ENCODE measurements at places on chromosomes 7 and 10.

GRCh38 chr10:12636571-12636970, 287.2 kb downstream of the CAMK1D start:
- no peak for DNase-seq

DNA sequence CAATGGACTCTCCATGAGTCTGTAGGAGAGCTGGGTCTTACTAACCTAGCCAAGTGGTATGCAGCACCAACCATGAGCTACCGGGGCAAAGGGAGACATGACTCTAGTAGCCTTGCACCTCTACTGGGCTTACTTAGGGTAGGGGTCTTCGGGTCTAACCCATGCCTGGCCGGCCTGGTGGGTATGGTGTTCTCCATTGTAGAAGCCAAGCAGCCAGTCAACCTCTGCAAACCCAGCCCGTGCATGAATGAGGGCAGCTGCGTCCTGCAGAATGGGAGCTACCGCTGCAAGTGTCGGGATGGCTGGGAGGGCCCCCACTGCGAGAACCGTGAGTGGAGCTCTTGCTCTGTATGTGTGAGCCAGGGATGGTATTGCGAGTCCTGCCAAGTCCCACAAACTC, 51.0 kb downstream of the VWA2 start:
- no peak for DNase-seq

- no peak for DNase-seq
These were observed 160.5 kb upstream of the FERD3L start for GRCh38 chr7:19305698-19306097.

GRCh38 chr10:78779339-78779955, 289.3 kb upstream of the ZMIZ1 start:
- no peak for DNase-seq

DNA sequence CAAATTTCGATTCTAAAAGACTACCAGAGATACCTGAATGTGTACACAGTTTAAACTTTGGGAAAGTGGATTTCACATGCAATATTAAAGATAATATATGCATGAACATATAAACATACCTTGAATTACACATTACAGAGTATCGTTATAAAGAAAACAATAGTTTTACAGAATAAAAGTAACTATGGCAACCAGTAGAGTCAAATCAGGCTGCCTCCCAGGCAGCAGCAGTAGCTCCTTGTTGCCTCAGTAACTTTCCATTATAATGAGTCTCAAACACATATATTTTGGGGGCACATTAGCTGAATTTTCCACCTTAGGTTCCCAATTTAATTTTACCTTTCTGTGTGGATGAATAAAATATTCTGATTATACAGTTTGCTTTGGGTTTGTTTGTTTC, 164.4 kb upstream of the FEZF1 start:
- no peak for DNase-seq

GRCh38 chr10:110774069-110775019, 97.4 kb upstream of the PDCD4 start:
- DNase-seq: no peak

GRCh38 chr7:66055321-66055956, 20.2 kb upstream of the ASL start:
- no peak for DNase-seq

GRCh38 chr7:43870316-43870715, 999 bp upstream of the MRPS24 start:
- DNase-seq: no peak

DNA sequence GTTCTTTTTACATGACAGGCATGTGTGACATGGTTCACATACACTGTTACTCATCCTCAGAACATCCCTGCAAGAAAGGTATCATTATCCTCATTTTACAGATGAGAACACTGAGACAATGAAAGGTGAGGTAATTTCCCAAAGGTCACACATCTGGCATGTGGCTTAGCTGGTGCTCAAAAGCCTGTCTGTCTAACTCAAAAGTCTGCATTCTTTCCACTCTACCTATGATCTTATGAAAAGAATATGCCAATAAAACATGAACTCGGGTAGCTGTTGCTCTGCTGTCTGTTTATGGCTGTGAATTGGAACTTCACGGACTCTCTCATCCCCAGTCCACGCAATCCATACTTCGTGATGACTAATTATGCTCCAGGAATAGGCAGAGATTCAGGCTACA, 79.0 kb upstream of the ODAD2 start:
- DNase-seq: no peak

- no peak for DNase-seq
These were observed 123.8 kb downstream of the IPMK start for GRCh38 chr10:58143944-58144343.

- no peak for DNase-seq
These were observed 308.1 kb upstream of the PFKP start for GRCh38 chr10:2759233-2759632.

DNA sequence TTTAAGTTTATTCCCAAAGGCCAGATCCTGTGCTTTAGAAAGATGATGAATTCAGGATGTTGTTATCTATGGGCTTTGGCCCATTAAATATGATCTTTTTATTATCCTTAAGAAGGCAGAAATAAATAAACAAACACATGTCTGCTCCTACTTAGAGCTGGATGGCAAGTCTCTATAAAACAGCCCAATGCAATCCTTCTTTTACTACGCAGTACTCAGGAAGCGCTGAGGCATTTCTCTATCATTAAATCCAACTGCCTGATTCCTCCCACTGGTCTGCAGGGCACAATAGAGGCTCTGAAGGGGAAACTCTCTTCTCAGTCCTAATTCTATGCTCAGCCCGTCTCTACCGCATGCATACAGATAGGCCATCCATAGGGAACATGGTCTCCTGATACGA, 144.5 kb upstream of the TMEM72 start:
- DNase-seq: no peak

DNA sequence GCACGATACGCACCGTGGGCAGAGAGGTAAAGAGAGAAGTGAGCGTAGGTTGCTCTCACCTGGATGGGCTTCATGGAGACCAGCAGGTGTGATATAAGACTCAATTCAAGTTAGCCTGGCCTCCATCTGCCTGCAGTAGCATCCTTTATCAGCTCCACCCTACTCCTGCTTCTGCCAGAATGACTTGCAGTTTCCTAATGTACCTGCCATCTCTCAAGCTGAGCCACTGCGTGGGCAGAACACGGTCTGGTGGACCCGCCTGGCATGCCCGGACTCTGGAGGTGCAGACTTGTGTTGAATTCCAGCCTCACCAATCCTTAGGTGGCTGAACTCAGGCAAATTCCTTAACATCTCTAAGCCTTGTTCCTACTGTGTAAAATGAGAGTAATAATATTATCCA, 64.3 kb downstream of the STEAP1B start:
- DNase-seq: no peak

DNA sequence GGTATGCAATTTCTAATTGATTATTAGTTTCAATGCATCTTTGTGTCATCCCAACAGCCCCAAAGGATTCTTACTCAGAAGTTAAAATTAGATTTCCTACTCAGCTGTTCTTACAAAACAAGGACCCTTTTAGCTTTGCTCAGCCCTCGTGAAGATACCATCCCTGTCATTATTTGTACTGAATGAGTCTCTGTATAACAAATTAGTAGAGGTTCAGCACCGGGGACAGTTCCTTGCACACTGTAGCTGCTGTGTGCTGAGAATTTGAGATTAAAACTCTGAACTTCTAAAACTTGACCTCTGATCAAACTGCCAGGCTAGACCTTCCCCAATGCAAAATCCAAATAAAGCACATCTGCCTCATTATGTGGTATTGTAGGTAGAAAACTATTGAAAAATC, 299.1 kb downstream of the LHFPL3 start:
- no peak for DNase-seq

DNA sequence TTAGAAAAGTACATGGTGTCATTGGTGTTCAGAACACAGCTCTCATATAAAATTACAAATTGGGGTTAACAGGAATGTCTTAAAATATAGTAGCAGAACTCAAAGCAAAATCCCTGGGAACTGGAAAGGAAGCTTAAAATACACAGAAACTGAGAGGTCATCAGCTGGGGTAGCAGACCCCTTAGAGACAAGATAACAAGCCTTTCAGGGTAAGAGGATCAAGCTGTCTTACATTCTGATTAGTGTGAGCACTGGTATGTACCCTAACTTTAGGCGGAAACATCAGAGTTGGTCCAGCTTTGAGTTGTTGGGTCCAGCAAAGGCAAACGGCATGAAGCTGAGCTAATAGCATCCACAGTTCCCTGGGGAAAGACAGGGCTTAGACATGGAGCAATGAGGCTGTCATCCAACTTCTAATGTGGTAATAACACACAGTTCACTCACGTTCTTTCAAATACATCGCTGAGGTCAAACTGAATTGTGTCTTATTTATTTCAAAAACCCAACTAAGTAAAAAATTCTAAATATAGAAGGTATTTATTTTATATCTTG, 32.6 kb downstream of the ARHGAP21 start:
- DNase-seq: no peak

DNA sequence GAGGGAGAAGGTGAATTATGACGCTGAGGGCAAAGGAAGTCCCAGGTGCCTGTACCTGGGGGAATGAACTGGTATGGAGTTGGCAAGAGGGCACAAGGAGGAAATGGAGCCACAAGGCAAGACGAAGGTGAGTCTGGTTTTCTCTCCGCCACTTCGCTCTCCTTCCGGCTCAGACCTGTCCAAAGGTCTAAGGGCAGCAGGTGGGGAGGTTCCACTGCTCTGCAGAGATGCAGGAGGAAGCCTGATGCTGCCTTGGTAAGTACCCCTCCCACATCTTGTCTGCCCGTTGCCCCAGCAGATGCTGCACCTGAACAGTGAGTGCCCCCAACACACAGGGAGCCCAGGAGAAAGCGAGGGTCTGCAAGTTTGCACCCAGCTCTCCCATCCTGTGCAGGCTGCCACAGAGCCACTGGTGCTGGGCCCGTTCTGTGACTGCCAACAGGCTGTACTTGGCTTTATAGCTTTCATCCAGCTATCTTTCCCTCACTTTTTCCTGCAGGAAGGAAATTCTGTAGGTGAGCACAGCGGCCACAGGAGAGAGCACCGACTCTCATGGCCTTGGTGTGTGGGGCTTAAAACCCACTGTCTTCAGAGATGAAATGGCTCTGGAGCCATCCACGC, 235.2 kb downstream of the COBL start:
- no peak for DNase-seq

DNA sequence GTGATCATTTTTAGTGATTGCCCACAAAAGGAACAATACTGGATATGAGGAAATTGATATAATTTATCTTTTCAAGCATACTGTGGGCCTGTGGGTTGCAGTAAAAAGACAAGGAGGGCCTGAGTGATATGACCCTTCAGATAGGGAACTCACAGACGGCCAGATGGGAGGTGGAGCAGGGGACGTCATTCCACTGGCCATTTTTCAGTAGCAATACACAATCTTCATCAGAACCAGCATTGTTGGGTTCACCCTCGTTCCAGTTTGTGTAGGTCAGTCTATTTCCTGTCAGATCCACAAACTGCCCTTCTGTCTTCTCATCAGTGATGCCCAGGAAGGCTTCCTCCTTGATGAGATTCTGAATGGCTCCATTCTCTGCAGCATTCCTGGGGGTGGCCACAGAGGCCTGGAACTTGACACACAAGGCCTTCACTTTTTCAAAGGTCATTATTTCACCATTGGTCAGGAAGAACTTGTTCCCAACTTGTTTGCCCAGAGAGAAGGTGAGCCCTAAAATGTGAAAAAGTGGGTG, 4.5 kb downstream of the MBL2 start:
- no peak for DNase-seq

DNA sequence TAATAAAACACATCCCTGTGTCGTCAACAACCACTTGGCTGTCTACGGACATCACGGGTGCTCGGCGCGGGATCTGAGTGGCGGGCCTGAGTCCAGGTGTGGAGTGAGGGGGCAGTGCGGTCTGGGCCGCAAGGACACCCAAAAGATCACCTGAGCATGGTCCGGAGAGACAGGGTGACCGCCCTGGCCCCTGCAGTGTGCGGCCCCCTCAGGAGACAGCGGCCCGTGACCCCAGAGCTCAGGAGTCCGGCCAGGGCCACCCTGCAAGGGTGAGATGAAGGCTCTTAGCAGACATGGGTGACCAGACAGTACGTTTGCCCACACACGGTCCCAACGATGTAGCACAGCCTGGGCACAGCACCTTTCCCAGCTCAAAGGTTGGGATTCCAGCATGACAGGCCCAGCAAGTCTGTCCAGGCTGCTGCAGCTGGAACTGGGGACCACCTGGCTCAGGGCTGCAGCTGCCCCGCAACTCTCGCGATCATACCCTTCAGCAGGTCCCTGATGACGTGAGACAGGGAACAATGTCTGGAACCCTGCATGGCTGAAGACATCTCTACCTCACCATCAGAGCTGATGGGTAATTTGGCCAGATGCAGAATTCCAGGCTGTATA, 237.8 kb downstream of the ELFN1 start:
- DNase-seq: no peak

- no peak for DNase-seq
These were observed 27.7 kb downstream of the PHYH start for GRCh38 chr10:13272164-13272571.

- peak; percentile 69 for DNase-seq
These were observed 982 bp downstream of the SFXN3 start for GRCh38 chr10:101031796-101032636.

GRCh38 chr10:77261146-77261545, 376.5 kb downstream of the KCNMA1 start:
- no peak for DNase-seq

- DNase-seq: no peak
These were observed 36.6 kb upstream of the LRRC18 start for GRCh38 chr10:48976196-48976595.

- DNase-seq: no peak
These were observed 22.8 kb downstream of the FAM107B start for GRCh38 chr10:14751921-14752320.

GRCh38 chr7:134188311-134188710, 61.2 kb downstream of the LRGUK start:
- no peak for DNase-seq

- no peak for DNase-seq
These were observed 369.2 kb upstream of the NRP1 start for GRCh38 chr10:33703501-33704213.

GRCh38 chr10:209357-209756, 74.1 kb downstream of the ZMYND11 start:
- DNase-seq: no peak

GRCh38 chr10:49300140-49300974, 1.4 kb downstream of the C10orf71 start:
- no peak for DNase-seq

DNA sequence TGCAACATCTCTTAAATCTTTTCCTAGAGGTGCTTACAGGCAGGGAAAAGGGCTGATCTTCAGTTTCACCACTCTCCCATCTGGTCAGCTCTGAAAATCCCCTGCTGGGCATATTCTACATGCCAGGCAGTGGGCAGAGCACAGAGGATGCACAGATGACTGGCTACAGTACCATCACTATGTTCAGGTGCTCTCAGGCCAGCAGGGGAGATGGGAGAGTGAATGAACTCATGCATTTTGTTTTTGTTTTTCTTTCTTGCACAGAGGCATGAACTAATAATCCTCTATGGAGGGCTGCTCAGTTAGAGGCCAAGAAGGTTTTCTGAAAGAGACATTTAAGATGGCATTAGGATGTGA, 19.3 kb downstream of the ELMO1 start:
- DNase-seq: no peak

DNA sequence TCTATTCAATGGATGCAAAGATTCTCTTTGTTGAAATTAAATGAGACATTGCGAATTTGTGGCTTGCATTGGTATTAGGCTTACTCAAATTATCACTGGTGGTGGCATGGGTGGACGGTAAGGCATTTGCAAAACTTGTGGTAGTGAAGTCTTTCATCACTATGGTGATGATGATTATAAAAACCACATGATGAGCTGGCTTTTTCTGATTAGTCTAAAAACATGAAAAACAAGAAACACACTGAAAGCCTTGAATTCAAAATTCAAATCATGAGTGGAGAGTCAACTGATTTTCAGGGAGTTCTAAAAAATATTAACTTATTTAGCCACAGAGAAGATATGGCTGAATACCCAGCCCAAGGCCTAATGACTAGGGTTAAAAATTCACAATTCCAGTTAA, 99.8 kb upstream of the HGF start:
- DNase-seq: no peak

GRCh38 chr10:123621492-123621891, 44.7 kb upstream of the GPR26 start:
- DNase-seq: no peak
